LHCN-M2 (cell line): ENCODE measurements at places on chromosomes 2 and 18.

- DNase-seq, result no peak
These were observed 58.4 kb downstream of the BIN1 start for GRCh38 chr2:127048618-127048935.

DNA sequence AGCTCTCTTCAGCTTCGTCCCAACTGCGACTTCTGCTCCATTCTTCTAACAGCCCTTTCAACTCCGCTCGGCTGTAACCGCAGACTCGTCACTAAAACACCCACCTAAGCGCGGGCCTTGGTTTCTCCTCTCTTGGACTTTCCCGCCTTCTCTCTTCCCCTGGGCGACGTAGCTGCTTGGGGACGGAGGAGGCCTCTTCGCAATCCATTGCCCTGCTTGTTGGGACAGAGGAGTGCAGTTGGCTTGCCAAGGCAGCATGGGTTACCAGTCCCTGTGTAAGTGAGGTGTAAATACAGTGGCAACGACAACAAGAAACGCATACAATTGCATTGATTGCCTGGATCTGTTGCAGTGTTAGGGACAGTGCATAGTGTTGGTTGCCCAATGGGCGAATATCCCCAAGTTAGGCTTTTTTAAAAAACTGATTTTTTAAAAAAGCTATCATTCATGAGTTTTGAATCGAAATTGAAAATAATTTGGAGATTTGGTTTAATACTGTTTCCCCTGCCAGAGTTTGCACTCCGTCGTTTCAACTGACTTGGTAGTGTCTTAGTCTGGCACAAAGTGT lies 484 bp upstream of the DARS1 start:
- DNase-seq, result no peak

- DNase-seq, result no peak
These were observed 50.4 kb upstream of the CNGA3 start for GRCh38 chr2:98295721-98296414.

GRCh38 chr2:211127501-211127900 lies 571.1 kb downstream of the CPS1 start:
- no peak for DNase-seq

GRCh38 chr2:126932529-126932928 lies 33.8 kb downstream of the TEX51 start:
- no peak for DNase-seq

GRCh38 chr2:160472839-160473251 lies 20.8 kb downstream of the RBMS1 start:
- DNase-seq, result no peak

GRCh38 chr2:30965022-30965531 lies 157.8 kb upstream of the CAPN13 start:
- no peak for DNase-seq

GRCh38 chr2:138757384-138757783 lies 22.8 kb downstream of the NXPH2 start:
- no peak for DNase-seq

GRCh38 chr2:215998636-215999035 lies 14.7 kb downstream of the MREG start:
- DNase-seq, result no peak

GRCh38 chr18:44696892-44697291 lies 16.2 kb downstream of the SETBP1 start:
- no peak for DNase-seq

DNA sequence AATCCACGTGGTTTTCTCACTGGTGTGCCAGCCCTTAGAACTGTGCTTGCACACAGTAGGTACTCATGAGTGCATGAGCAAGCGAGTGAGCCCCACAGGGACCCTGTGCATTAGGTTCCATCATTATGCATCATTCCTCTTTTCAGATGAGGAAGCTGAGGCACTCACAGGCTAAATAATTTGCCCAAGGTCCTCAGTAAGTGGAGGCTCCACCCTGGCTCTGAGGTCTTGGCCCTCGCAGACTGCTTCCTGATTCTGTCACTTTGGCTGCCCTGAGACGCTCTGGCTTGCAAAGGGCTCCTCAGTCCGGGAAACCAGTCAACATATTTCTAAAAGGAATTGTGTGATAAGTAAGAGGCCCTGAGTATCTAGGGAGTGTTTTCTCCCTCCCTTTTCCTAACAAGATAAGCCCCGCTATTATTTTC lies 71.7 kb downstream of the IL1R2 start:
- peak; percentile 35 for DNase-seq

DNA sequence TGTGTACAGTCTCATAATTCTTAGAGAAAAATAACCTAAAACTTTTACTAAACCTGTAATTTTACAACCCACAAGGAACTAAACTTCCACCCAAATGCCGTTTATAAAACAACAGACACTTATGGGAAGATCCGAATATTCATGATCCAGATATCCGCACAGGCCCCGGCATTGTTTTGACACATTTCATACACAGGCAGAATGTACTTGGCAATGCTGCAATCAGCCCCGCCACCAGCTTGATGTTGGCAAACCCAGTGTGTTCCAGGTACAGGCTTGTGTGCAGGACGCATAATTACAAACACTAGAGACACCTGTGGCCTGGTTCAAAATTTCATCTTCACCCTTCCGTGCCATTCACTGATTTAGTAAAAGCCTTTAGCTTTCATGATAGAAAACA lies 393.0 kb upstream of the SALL3 start:
- DNase-seq, result no peak

- peak; percentile 56 for DNase-seq
These were observed 111.2 kb downstream of the KLF7 start for GRCh38 chr2:207054521-207054920.

DNA sequence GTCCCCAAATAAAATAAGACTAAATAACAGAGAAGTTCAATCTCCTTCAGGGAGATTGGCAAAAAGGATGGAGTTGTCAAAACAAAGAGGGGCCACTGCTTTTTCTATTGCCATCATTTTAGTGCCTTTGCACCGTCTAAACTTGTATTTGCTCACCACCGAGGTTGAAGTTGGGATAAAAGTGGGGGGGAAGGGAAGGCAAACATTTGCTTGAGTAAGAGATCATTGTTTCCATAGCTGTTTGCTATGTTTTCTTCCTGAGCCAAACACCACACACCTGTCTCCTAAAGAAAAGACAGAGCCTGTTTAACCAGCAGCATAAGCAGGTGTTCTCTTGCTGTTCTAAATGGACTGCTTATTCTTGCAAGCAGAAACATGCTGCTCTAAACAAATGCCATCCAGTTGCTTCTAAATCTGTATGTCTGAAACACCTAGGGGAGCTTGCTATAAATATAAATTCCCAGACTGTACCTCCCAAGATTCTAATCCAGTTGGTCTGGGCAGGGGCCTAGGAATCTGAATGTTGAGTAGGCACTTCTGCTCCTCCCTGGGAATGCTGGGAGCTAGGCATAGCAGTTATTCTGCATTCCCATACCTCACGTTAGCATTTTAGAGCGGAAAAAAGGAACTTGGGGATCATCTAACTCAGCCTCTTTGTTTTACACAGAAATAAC lies 179.4 kb upstream of the ARL4C start:
- peak; percentile 40 for DNase-seq

DNA sequence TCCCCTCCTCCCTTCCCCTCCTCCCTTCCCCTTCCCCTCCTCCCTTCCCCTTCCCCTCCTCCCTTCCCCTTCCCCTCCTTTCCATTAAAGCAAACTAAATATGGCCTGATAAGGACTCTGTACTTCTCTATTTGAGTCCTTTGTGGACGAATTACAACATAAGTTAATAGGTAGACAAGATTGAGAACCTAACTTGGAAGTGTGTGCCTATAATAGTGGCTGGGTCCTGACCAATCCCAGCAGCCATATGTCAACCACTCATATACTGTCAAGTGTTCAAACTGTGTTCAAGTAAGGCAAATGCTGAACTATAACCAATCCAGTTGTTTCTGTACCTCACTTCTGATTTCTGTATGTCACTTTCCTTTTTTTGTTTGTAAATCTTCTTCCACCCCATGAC lies 97.1 kb upstream of the RBMS1 start:
- DNase-seq, result no peak

- no peak for DNase-seq
These were observed 168.7 kb downstream of the DDX1 start for GRCh38 chr2:15760232-15760910.

- no peak for DNase-seq
These were observed 15.8 kb upstream of the PRSS56 start for GRCh38 chr2:232504438-232504837.

GRCh38 chr2:60507211-60507965 lies 46.1 kb downstream of the BCL11A start:
- no peak for DNase-seq

- DNase-seq, result no peak
These were observed 13.4 kb upstream of the MAPRE3 start for GRCh38 chr2:26957041-26957440.
